Stimulated activated naive CD8-positive, alpha-beta T cell treated with anti-CD3 and anti-CD28 coated beads, Interleukin-15, amount 100 ng/mL, for 72 hours (primary cell): ENCODE measurements at places on chromosomes 2 and 18.

DNA sequence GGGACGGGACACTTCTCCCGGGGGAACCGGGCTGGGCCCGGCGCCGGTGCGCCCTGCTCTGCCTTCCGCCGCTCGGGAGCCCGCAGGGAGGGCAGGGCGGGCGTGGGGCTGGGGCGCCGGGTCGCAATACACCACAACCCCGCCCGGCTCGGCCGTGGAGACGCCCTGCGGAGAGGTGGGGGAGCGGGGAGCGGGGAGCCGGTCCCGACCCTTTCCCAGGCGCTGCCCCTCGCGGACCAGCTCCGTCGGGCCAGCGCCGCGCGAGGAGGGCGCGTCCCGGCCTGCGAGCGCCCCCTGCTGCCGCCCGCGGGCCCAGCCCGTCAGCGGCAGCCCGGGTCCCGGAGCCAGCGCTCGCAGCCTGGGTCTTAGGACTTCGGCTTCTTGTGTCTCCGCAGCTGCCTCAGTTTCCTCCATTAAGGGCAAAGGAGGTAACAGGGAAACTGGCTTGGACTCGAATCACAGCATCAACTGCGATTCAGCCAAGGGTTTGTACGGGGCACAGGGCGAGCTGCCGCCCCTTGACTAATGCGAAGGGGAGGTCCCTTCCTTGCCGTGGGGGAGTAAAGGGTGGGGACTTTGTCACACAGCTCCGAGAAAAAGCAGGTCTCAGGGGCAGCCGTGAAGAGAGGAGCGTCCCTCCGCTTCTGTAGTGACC lies 635 bp upstream of the ADRA2B start:
- DNase-seq, result peak; percentile 69

- no peak for DNase-seq
These were observed 240.2 kb downstream of the CYP26B1 start for GRCh38 chr2:71907503-71907902.

GRCh38 chr2:88656690-88657089 lies 29.4 kb upstream of the EIF2AK3 start:
- DNase-seq, result no peak

GRCh38 chr2:14565666-14566065 lies 66.9 kb upstream of the LRATD1 start:
- no peak for DNase-seq

GRCh38 chr18:74796841-74797576 lies 199.3 kb downstream of the ZNF407 start:
- no peak for DNase-seq

DNA sequence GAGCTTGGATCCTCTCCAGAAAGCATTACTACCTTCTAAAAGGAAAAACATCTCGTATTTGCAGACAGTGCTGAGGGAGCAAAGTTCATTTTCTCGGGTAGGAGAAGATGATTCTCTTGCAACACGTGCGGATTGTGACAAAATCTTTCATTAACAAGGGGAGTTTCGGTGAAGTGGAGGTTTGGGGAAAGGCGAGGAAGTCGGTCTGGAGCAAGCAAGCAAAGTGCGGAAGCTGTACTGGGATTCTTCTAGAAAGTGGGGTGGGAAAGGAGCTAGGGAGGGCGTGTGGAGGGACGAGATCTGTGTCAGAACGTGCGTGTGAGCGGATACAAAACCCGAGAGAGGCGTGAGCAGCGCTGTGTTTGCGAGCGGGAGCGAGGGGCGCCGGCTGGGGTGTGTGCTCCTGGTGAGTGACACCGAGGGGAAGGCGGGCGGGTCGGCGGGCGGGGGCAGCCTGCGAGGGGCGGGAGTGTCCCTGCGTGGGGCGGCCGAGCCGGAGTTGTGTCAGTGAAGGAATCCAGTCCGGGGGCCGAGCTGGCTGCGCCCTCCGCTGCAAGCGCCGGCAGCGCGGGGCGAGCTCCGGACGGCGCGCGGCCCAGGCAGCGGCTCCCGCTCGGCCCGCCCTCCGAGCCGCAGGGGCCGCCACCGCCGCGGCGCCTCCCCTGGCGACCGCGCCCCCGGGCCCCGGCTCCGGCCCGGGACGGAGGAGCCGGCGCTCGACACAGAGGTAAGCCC lies at the start of gene SPATS2L:
Gene SPATS2L, plus strand, starts transcription at position 498 of the 735 bp plus-strand sequence. CDS start 82,552 bp downstream, outside the sequence.
- peak; percentile 36 for DNase-seq

DNA sequence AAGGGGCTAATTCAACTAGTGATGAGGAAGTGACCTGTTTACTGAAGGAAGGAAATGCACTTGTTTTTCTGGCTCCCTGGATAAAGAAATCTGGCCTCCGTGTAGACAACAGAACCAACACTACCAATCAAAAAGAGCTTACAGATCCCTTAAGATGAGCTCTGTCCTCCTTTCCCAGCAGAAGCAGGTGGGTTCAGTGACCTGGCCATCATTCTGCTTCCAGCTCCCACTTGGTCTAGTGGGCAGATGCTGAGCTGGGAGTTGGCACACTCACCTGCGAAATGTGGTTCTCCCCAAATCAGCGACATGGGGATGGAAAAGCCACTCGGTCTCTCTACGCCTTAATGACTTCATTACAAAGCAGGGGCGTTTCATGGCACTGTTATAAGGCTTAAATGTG lies 132.6 kb downstream of the AFF3 start:
- DNase-seq, result no peak

- DNase-seq, result peak; percentile 54
These were observed 129.7 kb upstream of the OSR1 start for GRCh38 chr2:19488009-19488691.

GRCh38 chr2:231800493-231801091 lies 14.3 kb downstream of the COPS7B start:
- peak; percentile 38 for DNase-seq

DNA sequence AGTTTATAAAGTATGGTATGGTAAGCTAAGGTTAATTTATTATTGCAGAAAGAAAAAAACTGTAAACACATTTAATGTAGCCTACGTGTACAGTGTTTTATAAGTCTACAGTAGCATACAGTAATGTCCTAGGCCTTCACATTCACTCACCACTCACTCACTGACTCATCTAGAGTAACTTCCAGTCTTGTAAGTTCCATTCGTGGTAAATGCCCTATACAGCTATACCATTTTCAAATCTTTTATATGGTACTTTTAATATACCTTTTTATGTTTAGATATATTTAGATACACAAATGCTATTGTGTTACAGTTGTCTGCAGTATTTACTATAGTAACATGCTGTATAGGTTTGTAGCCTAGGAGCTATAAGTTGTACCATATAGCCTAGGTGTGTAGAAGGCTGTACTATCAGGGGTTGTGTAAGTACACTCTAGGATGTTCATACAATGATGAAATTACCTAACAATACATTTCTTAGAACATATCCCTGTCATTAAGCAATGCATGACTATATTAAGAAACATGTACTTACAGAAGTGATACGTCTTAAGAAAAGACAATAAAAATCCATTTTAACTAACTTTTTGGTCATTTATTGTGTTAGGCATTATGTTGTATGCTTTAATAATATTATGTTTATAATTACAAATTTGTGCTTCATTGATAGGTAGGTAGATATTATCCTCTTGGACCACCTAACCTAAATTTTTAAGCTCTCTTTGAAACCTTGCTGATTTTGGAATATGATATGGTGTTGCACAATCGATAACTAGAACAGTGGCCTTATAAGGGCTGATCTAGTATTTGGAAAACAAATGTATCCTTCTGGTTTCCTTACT lies 51.9 kb downstream of the VRK2 start:
- no peak for DNase-seq

- no peak for DNase-seq
These were observed 406.5 kb upstream of the UBE2E3 start for GRCh38 chr2:180573951-180574350.

DNA sequence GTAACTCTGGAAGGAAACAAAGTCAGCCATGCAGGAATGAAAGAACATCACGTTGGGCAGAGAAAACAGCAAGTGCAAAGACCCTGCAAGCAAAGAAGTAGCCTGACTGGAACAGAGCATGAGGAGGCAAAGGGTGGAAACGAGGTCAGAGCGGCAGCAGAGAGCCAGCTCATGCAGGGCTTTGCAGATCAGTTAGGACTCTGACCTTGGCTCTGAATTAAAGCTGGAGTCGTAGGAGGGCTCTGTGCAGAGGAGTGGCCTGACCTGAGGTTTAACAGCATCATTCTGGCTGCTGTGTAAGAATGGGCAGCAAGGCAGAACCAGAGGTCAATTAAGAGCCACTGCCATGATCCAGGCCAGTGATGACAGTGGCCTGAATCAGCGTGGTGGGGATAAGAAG lies 220.7 kb downstream of the PRKCE start:
- DNase-seq, result no peak

- no peak for DNase-seq
These were observed 36.0 kb upstream of the VRK2 start for GRCh38 chr2:58010599-58010998.
